C1 segment of cervical spinal cord (tissue), 14 donors: ENCODE measurements at places on chromosomes 7 and 10.

DNA sequence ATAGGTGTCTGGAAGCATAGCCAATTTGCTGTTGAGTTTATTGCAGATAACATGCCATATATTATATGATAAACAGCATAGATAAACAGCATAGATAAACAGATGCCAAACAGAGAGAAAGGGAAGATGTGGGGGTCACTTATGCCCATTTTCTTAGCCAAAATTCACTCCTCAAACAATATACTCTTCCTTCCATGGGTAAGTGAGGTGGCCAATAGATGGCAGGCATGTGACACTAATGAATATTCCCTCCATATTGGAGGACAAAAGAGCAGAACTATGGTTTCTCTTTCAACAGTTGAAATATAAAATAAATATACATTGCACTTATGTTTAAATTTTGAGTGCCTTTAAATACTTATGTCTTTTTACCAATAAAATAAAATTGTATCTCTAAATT, 1212.8 kb downstream of the REEP3 start:
- DNase-seq = no peak

- no peak for DNase-seq
These were observed 33.7 kb downstream of the ZMIZ1 start for GRCh38 chr10:79102498-79102874.

- DNase-seq = no peak
These were observed 298.7 kb downstream of the BAMBI start for GRCh38 chr10:28975891-28976531.

GRCh38 chr10:127556916-127557315, 7.8 kb downstream of the NPS start:
- no peak for DNase-seq

DNA sequence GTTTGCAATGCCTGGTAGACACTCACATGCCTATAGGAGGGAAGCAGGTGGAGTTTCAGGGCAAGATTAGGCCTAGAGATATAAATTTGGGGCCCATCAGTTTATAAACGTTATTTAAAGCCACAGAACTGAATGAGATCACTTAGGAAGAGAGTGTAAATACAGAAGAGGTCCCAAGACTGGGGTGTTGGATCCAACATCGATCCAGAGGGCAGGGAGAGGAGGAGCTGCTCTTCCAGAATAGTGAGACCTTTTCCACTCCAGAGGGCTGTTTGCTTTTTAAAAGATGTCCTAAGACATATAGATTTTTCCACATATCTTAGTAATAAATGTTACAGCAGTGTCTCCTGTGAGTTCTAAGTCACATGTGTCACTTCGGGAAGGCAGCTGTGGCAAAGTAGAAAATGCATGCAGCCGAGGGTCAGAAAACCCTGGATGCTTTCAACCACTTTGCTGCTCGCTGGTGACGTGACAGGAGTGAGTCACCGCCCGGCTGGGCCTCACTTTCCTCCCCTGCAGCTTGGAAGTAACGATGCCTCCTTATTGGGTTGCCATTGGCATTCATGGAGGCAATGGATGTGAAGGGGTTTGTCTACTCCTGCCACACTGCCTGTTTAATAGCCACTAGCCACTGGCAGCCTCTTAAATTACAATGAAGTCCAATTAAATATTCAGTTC, 95.4 kb downstream of the TRIL start:
- DNase-seq = no peak

DNA sequence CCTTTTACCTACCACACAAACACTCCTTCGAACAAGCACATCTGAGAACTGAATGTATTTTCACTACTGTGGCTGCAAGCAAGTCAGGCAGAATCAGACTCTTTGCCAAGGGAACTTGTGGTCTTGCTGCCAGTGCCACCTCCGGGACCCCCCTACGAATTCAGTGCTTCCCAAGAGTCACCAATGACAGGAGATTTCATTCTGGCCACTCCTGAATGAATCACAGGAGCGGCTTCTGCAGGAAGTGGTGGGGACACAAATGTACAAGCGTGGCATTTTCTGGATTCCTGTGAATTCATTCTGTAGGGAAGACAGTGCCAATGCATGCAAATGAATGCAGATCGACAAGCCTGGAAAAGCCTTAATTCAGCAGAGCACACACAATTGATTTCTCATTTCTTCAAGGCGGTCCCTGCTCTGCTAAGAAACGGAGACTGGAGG, 161.2 kb downstream of the CAMK1D start:
- no peak for DNase-seq
